ENCODE measurements at places on chromosomes 3 and 15.

DNA sequence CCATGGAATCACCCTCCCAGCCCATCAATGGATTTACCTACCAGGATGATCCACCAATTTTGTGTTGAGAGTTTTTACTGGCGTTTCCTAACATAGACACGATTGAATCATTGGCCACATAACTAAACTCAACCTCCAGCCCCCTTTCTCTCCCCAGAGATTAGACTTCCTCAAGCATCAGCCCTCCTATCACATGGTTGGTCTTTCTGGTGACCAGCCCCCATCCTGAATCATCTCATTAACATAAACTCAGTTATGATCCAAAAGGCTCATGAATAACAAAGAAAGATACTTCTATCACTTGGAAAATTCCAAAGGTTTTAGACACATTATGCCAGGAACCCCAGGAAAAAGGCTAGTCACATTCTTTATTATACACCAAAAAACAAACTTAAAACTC lies 21.2 kb downstream of the PRKAR2A start:
- peak; percentile 95 for DNase-seq

DNA sequence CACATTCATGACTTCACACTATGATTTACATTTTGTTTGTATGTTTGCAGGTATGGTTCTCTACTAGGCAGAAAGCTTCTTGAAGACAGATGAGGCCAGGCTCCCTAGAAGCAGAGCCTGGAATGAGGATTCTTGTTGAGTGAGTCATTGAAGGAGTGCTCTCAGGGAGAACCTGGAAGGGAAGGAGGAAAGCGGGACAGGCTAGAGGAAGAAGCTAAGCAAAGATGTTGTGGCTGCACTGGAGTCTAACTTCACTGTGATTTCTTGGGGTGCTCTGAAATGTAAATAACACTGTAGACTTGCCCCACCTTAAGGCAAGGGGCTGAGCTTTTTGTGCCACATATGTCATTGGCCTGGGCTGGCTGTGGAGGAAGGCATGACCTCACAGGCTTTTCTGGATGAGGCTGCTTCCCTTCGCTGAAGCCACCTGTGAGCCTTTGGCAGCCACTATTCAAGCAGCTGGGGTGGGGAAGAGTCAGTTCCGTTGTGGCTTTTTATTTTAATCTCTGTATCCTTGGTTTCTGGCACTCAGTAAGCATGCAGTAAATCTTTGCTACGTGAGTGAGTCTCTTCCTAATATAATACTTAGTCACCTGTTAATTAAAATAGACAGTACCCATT lies 307.3 kb downstream of the SV2B start:
- peak; percentile 79 for DNase-seq

DNA sequence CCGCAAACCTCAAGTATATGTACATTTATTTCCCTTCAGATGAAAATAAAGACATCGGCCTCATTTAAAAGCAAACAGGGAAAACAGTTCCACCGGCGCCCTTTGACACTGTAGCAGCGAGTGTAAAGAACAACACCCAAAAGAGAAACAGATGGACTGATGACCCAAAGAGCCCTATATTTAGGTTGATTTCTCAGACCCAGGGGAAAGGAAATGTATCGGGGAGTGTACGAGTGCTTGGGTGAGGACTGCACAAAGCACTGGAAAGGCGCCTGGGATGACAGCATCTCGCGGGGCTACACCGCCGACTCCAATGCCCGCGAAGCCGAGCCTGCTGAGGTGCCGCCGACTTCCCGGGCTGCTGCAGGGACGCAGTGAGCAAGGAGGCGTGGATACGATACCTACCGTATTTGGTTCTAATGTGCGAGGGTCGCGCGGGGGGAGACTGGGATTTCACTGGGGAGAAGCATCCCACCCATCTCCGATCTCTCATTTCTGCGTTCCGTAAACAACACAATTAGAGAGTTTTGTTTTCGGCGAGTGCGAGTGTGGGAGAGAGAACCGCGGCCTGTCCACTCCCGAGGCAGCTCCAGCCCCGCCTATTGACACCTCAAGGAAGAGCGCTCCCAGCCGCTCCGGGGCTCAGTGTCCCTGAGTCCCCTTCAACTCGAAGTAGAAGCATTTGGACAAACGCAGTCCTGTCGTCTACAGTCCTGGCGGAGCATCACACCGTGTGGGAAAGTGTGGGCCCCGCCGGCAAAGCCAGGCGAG lies 2.0 kb downstream of the MECOM start:
- peak; percentile 36 for DNase-seq

DNA sequence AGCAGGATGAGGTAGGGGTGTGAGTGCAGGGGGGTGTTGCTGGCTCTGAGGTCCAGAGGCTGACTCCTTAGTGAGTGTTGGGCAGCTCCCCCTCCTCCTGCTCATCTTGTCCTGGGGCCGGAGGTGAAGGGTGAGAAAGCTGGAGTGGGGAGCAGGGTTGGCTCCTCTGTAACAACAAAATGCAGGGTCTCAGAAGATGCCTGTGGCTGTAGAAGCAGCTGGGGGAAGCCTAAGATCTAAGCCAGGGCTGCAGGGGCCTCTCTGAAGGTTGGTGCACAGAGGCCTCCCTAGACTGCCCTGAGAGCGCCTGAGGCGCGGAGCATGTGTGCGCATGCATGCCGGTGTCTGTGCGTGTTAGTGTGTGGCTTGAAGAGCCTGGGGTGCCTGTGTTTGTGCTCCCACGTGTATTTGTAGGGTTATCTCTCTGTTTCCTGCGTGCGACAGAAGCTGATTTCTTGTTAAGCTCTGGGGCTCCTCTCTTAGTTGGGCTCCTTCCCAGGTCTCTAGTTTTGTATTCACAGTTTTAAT lies 5.3 kb upstream of the HDAC11 start:
- no peak for DNase-seq

GRCh38 chr3:17891139-17891856 lies 148.9 kb upstream of the TBC1D5 start:
- peak; percentile 44 for DNase-seq

- DNase-seq = no peak
Measured at GRCh38 chr15:90911302-90911623, 8.2 kb downstream of the MAN2A2 start.

GRCh38 chr3:178536211-178537079 lies at the start of gene KCNMB2:
Gene KCNMB2 (plus strand): TSS chr3:178536436.
- DNase-seq = no peak

- DNase-seq = no peak
Measured at GRCh38 chr3:126964950-126965349, 18.0 kb upstream of the PLXNA1 start.

- peak; percentile 80 for DNase-seq
Measured at GRCh38 chr15:64070965-64071851, 22.4 kb downstream of the CIAO2A start.

DNA sequence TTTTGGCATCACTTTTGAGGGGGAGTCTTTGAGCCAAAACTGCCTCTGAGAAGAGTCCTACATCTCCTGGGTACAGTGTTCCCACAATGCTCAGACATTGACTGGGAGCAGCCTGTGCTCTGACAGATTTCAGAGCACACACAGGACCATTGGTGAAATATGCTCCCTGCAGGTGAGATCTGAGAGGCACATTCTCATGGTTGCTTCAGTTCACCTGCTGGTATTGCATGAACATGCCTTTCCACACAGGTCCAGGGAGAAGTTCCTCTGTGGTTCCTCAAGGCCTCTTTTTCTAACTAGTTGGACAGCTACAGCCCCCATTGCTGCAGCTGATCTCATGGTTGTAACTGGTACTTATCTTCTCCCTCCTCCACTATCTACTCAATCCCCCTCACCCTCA lies 37.0 kb downstream of the FOXL2 start:
- no peak for DNase-seq

DNA sequence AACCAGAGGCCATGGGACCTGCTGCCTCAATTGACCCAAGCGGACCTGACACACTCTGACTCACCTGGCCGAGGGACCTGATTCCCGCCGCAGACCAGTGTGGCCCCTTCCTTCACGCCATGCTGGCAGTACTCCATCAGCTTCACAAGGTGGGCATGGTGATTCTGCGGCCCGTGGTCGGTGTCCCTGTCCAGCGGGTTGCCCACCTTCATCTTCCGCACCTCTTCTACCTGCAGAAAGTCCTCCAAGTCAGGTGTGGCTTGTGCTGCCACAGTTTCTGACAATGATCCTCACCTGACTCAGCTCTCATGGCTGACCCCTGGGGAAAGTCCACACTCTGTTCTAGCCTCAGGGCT lies 25.9 kb upstream of the SLC41A3 start:
- no peak for DNase-seq

GRCh38 chr3:161393310-161393709 lies 22.0 kb upstream of the SPTSSB start:
- DNase-seq = no peak

DNA sequence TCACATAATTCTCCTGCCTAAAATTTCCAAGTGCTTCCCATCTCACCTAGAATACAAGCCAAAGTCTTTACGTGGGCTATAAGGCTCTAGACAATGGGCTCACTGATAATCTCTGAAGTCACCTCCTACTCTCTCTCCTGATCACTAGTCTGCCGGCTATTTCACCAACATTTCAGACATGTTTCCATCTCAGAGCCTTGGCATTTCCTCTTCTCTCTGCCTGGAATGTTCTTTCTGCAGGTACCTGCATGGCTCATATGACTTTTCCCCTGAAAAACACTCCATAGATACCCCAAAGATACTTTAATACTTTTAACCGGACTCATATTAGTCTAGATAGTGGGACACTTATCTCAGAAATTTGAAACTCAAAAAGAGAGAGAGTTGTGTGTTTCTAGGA lies 32.7 kb downstream of the CD200 start:
- peak; percentile 48 for DNase-seq

DNA sequence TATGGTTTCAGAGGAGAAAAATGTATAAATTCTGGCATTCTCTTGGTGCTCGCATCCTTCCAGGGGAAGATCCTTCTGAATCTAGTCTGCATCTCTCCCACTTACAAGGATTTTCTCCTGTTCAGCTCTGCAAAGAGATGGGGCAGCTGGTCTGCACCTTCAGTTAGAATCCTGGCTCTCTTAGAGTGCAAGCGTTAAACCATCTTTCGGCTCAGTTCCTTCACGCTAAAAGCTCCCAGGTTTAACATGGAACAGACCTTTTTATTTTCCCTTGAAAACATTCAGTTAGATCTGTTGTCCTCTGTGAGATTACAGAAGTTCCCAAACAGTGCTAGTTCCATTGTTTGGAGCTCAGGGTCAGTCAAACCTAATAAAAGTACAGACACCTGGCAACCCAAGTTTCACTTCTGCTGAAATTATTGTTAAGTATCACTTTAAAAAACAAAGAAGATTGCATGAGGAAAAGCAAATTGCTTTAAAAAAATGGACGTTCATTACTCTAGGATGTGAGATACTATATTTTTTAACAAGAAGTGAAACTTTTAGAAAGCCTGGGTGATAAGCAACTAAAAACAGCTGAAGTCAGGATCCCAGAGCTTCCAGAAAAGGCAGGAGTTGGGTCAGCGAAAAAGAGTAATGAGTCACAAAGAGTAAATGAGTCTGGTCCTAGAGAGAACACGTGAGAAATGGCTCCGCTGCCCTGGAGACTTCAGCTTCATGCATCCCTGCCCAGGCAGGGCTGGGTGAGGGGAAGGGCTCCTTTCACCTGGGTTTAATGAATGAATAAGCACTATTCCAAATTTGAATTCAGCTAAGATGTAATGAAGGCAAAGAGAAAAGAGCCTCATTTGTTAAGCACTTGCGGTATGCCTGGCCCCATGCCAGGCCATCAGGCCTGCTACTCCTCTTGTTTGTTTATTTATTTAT lies 63.3 kb downstream of the ABTB1 start:
- DNase-seq = peak; percentile 74

DNA sequence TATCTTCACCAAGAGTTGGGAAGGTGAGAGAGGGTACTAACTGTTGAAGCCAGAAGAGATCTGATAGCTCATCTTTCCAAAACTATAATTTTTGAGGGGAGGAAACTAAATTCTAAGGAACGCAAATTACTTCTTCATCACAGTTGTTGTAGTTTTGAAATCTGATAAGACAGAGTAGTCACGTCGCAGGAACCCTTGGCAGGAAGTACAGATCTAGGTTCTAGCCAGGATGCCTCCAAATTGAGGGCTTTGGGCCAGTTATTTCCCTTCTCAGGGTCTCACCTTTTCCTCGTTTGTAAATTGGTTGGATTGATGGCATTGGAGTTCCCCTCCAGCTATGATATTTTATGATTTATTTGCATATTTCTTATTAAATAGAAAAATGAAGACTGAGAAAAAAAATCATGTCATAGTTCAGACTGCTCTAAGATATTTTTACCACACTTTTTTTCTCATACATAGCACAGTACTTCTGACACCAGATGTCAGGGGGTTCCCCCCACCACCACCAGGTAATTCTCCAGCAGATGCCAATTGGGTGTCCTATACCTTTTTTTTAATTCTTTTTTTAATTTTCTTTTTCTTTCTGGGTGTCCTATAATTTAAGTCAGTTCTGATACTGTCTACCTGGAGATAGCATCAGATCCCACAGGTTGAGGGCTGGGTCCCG lies 32.3 kb upstream of the APH1B start:
- peak; percentile 49 for DNase-seq

DNA sequence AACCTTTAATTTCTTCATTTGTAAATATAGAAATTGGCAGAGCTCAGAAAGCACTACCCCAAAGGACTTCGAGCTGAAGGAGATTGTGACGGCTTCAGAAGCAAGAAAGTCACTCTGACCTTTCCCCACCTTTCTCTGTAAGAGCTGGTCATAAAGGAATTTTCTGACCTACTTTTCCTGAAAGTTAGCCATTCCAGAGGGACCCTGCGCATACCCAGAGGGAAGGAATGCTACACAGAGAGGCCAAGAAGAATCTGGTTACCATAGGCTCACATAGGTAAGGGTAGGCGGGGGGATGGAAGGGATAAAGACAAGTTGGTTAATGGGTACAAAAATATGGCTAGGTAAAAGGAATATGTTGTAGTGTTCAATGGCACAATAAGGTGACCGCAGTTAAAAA lies 1080.3 kb downstream of the ZPLD1 start:
- no peak for DNase-seq

DNA sequence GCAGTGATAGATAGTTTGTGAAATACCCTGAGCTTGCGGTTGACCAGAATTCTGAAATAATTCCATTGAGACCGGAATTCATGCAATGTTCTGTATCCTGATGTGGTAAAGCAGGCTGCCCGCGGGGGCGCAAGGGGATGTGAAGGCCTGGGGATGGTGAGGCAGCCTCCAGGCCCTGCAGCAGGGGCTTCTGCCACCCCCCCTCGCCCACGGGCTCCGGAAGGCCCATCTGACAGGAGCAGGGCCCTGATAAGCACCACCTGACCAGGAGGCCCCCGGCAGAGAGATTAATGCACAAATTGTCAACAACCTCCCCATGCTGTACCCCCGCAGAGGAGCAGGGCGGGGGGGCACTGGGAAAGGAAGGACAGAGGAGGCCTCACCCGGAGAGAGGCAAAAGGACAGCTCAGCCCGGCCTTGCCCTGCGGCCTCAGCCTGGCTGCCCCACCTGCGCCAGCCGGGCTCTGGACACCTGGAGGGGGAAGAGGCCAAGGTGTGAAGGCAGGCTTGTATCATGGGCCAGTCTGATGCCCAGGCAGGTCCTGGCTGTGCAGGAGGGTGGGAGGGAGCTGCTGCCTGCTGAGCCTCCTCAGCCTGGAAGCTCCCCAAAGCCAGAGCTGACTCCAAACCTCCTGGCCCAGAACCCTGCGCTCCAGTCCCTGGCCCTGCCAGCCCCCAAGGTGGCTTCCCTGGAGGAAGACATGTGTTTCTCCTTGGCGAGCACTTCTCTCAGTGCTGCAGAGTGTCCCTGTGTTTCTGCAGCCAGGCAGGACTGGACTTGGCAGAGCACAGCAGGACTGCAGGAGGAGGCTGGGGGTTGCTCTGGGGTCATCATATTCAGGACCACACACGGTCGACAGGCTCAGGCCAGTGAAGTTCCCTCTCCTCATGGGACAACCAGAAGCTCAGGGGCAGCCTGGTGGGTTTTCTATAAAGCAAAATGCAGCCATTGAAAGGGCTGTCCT lies 46.5 kb downstream of the RPN1 start:
- no peak for DNase-seq

GRCh38 chr3:151372063-151372820 lies 12.3 kb downstream of the P2RY12 start:
- peak; percentile 45 for DNase-seq

All from astrocyte (in vitro differentiated cells and primary cell).